ENCODE measurements at places on chromosomes 4 and X. TPM values are rescaled to one million over a fixed set of nuclear protein-coding genes. Genes with fewer than 3 reads are reported as not detected.
A peak's percentile ranks its signal among the peaks of the same experiment; 100 is the strongest.

- peak; percentile 90 for DNase-seq
Observed at GRCh38 chrX:154546354-154547244, at the start of gene G6PD. Gene G6PD (minus strand): TSS chrX:154546846. CDS start chrX:154546155, 691 bp downstream.

MFAP3L gene
- 58.3 TPM for total RNA-seq

SERPINA7 gene
- total RNA-seq = 50.8 TPM

DNA sequence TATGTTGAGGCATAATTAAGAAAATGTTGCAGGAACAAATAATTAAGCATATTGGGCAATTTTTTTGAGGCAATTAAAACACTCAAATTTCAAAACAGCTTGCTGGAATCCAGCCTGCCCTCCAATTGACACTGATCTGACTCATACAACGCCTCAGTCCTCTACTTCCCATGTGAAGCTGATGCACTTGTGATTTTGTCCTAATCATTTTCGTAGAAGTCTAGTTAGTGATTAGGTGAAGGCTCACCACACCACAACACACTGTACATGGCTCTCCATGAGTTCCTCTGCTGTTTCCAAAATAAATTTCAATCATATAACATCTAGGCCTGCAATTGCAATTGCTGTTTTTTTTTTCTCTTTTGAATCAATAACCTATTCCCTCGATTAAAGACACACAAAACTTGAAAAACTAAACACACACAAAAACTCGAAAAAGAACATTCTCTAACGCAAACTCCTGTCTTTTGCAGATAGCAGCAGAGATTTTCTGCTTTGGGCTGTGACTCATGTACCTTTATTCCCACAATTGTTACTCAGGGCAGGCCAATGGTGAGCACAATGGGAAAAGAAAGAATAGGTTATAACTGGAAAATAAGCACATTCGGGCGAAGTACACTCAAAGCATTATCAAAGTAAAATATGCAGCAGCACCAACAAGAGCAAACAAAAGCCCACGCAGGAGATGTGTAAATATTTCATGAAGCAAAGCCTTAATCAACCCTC lies 1.7 kb downstream of the GPRIN3 start:
- no peak for DNase-seq

- DNase-seq = no peak
Observed at GRCh38 chr4:115154826-115155225, 41.4 kb upstream of the NDST4 start.

GRCh38 chr4:165502916-165503907 lies 124.4 kb downstream of the CPE start:
- DNase-seq = no peak

DNA sequence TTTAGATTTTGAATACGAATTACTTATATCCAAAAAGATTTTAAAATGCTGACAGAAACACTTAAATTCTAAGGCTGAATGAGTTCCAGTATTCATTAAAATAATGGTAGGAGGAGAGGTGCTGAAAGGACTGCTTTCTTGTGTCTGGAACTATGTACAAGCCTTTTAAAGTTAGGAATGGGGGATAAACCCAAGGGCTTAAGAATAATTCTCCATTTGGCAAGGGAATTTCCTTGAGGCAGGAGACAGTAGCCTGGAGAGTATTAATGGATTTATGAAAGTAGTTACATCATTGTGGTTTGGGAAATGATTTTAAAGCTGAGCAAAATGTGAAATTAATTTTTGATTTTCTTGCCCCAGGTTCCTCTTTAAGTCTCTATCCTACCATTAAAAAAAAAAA lies 266.5 kb upstream of the KCNIP4 start:
- no peak for DNase-seq

DNA sequence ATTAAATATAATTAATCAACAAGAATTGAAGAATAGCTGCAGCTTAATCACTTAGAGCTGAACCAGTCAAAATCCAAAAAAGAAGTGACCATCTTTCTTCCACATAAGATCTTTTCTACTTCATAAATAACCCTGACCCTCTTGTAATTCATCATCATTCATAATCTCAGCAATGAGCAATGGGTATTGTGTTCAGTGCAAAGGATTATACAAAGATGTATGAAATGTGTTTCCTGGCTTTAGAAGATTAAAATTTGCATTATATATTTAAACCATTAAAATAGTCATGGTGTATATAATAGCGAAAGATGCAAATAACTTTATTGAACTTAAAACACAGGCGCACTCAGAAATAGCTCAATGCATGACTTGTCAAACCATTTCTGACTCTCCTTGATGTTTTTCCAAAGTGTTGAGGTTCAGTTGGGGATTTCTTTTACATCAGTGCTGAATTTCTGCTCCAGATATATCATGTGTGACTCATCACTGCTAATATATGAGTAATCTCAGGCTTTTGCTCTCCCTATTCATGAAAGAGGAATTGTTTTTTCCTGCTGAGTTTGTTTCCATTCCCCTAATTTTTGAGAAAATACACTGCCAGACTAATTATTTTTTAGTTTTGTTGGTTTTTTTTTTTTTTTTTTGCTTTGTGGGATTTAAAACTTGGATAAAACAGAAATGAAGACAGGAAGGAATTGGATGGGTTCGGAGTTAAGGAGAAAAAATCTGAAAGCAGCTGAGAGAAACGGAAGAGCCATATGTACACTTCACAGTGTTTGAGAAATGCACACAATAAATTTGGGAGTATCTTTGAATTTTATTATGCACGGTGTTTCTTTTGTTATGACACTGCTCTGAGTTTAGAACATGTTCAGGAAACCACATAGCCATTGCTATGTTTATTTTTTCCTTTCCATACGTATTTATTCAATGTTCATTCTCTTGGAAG lies 290.1 kb upstream of the PCDH7 start:
- DNase-seq = no peak

FGFBP2 gene
- total RNA-seq = 0.30 TPM

- no peak for DNase-seq
Observed at GRCh38 chr4:53103481-53103880, 241.4 kb downstream of the RASL11B start.

- no peak for DNase-seq
Observed at GRCh38 chr4:87196927-87197326, 23.5 kb downstream of the KLHL8 start.

CENPVL1 gene
- not detected for total RNA-seq

DNA sequence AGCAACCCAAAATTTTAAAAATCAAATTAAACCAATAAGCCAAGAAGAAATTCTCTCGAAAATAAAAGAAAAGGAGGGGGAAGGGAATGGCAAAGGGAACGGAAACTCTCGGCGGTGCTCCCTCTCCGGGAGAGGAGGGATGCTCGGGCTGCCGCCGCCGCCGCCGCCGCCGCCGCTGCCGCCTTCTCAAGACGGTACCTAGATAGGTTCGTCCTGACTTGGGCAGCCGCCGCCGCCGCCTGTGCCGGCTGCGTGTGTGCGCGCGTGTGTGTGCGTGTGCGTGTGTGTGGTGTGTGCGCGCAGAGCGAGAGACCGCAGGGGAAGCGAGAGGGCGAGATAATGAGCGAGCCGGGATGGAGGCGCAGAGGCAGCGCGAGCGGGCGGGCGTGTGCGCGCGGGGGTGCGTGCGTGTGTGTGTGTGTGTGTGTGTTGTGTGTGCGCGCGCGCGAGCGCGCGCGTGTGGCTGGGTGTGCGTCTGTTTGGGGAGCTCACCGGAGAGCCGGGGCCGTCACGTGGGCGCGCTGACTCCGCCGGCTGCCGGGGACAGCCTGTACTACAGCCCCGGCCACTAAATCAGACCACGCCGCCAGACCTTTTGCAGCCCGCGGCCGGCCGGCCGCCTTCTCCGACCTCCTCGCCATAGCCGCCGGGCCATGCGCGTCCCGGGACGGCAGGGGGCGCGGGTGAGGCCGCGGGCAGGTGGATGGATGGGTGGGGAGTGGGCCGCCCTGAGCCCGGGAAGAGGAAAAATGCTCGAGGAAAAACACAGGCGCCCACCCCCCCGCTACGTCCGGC lies 111.6 kb downstream of the DHX15 start:
- DNase-seq = peak; percentile 80

DNA sequence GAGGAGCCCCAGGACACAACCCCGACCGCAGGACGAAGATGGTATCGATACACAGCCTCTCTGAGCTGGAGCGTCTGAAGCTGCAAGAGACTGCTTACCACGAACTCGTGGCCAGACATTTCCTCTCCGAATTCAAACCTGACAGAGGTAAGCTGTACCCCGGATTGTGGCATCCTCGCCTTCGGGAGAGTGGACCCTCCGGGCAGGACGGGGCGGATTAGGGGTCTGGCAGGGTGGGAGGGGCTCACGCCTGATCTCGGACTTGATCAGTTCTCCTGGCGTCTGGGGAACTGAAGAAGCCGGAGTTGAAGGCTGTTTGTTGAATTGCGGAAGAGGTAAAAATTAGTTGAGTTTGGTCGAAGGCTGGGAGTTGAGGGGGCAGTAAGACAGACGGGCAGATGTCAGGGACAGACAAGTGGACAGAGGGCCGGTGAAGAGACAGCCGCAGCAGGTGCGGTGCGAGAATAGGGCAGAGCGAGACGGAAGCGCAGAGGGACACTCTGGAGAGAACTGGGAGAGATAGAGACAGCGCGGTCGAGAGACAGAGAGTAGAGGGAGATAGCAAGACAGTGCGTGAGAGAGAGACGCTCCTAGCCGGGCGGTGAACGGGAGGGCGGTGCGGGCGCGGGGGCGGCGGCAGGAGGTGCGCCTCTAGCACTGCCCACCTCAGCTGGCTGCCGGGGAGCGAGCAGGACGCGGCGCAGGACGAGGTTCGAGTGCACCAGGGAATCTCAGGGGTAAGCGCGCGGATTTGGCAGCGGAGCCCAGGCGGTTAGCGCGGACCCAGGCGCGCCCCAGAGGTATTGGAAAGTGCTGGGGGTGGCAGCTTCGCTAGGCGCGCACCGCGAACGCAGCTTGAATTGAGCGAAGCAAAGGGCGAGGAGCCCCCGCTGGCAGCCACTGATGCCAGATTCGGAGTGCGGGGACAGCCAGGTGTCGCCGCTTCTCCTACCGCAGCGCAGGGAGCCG lies 23.9 kb downstream of the ARHGAP36 start:
- DNase-seq = no peak

- DNase-seq = no peak
Observed at GRCh38 chr4:189177130-189177529, 763.5 kb upstream of the FRG1 start.

DNA sequence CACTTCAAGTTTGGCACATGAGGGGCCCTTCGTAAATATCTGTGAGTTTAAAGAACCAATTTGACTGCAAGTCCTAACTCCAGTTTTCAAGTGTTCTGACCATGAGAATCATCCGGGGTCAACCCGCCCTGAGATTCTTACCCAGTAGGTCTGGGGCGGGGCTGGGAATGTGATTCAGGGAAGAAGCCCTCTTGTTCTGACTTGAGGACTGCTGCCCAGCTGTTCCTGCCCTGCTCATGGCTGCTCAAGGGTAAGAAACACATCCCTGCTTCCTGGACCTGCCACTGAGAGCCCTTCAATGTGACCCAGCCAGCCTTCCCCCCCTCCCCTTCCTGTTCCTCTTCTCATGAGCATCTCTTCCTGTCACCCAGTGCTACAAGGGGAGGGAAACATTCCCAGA lies 92.7 kb upstream of the PGRMC2 start:
- no peak for DNase-seq

- DNase-seq = no peak
Observed at GRCh38 chr4:114998316-114998715, 115.1 kb downstream of the NDST4 start.

NAP1L2 gene
- 0.55 TPM for total RNA-seq

DNA sequence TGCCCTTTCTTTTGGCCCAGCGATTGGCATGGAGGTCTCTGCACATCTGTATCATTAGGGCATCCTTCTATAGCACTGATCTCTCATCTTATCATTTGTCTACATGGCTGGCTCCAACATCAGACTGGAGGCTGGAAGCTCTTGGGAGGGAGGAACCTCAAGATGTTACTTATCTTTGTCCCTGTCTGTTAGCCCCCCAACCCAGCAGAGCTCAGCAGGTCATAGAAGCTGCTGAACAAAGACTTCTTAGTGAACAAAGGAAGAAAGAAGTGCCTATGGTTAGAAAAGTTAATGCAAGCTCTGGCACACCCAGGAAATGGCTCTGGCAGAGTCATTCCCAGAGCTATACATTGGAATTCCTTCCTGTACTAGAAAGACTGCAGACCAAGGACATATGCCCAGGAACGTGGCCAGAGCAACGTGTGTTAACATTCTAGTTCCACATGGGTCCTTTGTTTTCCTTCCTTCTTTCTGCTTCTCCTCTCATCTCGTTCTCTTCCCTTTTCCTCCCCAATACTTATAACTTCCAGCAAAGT lies 74.0 kb downstream of the SEL1L3 start:
- no peak for DNase-seq

MAGEA9B gene
- not detected for total RNA-seq

DNA sequence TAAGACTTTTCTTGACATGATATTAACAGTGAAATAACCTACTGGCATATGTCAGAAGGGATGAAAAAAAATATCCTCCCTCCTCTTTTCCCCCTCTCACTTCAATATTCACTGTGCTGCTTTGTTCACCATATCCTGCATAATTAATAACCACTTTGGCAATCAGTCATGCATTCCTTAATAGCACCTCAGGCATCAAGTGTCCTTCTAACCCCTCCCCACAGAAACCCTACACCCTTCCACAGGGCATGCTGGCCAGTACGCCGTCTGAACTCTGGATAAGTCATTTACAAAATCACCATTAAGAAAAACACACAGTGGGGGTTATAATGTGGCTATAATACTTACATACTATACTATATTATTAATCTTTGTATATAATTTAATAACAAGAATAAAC lies 165.9 kb downstream of the PDGFC start:
- DNase-seq = no peak

LGI2 gene
- total RNA-seq = 0.13 TPM

GRCh38 chrX:46573892-46574773 lies 568 bp downstream of the CHST7 start:
- DNase-seq = peak; percentile 47

- DNase-seq = no peak
Observed at GRCh38 chrX:15293451-15293850, 22.0 kb downstream of the ASB11 start.

GRCh38 chr4:21991050-21991449 lies 42.5 kb upstream of the KCNIP4 start:
- DNase-seq = no peak

DNA sequence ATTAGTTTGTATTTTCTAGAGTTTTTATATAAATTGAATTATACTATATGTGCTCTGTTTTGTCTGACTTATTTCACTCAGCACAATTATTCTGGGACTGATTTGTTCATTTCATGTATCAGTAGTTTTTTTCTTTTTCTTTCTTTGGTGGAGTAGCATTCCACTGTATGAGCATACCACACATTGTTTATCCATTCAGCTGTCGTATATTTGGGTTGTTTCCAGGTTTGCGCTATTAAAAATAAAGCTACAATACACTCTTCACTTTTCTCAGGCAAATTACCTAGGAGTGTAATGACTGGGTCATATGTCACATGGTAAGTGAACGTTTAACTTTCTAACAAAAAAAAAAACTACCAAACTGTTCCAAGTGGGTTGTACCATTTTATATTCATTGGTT lies 9.6 kb upstream of the OTUD4 start:
- no peak for DNase-seq

All from left lobe of liver (tissue), 2 donors.